ENCODE measurements at places on chromosomes 4 and X.

- DNase-seq = no peak
These were observed 28.5 kb upstream of the FGF2 start for GRCh38 chr4:122798101-122798500.

DNA sequence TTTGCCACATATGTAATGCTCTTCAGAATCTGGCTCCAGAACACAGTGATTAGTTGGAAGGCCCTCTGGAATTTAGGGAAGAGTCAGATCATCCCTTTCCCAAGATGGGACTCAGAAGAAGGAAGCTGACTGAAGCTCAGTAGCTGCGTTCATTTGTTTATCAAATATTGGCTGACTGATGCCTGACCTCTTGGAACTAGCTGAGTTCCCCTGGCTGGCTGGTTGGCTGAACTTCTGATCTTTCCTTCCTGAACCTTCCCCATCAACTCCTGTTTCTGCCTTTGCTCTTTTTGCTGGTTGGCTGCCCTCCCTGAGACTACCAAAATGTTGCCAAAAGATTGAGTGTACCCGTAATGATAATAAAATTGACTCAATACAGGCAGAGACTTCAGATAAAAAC is 866.5 kb upstream of the INTU start:
- no peak for DNase-seq

GRCh38 chr4:81304871-81305270 is 89.8 kb upstream of the PRKG2 start:
- DNase-seq = no peak

- DNase-seq = no peak
These were observed 2.0 kb downstream of the ADAMTS3 start for GRCh38 chr4:72567036-72567435.

- DNase-seq = no peak
These were observed 2361.6 kb upstream of the AGA start for GRCh38 chr4:179803857-179804256.

GRCh38 chr4:3527914-3528876 is 4.0 kb downstream of the LRPAP1 start:
- no peak for DNase-seq

DNA sequence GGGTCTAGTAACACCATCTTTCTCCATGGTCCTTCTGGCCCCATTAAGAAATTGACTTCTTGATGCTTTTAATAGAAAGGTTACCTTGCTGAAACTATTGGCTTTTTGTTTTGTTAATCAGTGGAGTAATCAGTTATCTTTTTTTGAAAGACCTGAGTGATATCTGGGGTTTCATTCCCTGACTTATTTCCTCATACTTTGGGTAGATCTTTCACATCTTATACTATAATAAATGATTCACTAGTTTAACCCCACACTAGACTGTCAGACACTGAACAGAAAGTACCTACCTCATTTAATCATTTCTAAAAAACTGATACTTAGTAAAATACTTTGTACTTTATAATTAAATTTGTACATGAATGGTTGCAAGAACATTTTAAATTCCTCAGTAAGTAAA is 1021.1 kb downstream of the STIM2 start:
- no peak for DNase-seq
